ENCODE measurements at places on chromosomes 11 and 22.

GRCh38 chr11:43580735-43581369 is 99.7 kb upstream of the HSD17B12 start:
- no peak for DNase-seq

- no peak for DNase-seq
Measured at GRCh38 chr11:109818290-109818689, 274.9 kb upstream of the ZC3H12C start.

- no peak for DNase-seq
Measured at GRCh38 chr11:58495906-58496305, 12.0 kb downstream of the OR5B21 start.

- no peak for DNase-seq
Measured at GRCh38 chr22:40588726-40589125, 47.8 kb downstream of the MRTFA start.

- DNase-seq = no peak
Measured at GRCh38 chr11:76863196-76863777, 2.6 kb downstream of the ACER3 start.

GRCh38 chr11:122653916-122654585 is 1.5 kb upstream of the UBASH3B start:
- no peak for DNase-seq

DNA sequence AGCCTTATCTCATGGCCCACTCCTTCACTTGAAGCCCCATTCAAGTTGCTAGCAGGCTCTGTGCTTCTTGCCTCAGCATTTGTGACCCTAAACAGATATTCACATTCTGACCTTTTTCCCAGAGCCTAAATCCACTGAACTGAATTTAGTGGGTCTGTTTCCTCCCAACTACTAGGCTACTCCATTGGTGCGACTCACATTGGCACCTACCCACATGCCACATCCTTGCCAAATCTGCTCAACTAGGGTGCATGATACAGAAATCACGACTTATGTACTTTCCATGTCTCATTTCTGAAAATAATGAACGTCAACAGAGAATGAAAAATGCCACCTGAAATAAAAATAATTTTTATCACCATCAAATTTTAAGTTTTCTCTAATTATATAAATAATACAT is 8.4 kb upstream of the MMP12 start:
- no peak for DNase-seq

DNA sequence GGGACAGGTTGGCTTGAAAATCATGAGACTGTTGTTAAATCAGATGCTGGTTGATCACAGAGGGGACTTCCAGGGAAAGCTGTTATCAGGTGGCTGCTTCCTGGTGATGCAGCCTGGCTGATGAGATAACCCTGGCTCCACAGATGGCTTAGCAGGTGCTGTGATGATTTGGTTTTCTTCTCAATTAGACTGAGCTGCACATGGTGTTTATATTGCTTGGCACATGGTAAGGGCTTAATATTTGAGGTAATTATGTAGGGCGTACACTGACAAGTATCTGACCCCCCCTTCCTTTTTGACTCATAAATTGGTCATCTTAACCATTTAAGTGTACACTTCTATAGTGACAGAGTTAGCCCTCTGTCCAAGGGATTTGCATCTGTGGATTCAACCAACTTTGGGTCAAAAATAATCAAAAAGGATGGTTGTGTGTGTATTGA is 7.0 kb downstream of the RPS3 start:
- no peak for DNase-seq

GRCh38 chr11:62914416-62914815 is 6.7 kb downstream of the CHRM1 start:
- no peak for DNase-seq

DNA sequence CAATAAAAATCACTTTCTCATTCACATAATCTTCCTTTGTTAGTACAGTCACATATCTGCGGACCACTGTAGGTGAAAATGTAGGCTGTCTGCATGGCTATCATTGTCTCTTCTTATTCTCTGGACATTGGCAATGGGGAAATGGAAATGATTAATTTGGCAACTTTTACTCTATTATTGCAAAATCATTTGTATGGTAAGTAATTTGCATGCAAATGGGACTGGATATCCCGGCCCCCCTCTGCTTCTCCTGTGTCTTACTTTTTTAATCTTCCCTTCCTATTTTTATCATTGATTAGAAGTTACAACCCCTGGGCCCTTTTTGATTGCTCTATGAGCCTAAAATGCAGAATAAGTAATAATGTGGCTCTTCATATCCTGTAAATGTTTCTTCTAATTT is 6.0 kb downstream of the GRK3 start:
- DNase-seq = no peak

GRCh38 chr11:69240332-69241074 is 53.5 kb upstream of the MYEOV start:
- no peak for DNase-seq
